ENCODE measurements at places on chromosomes 7 and 10.

DNA sequence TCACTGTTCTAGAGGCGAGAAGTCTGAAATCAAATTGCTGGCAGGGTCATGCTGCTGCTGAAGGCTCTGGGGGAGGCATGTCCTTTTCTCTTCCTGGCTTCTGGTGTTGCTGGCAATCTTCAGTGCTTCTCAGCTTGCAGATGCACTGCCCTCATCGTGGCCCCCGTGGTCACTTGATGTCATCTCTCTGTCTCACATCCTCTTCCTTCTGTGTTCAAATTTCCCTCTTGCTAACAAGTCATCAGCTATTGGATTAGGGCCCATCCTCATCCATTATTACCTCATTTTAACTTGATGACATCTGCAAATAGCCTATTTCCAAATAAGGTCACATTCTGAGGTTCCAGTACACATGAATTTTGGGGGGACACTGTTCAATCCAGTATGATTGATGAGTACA, 36.6 kb upstream of the SRGN start:
- H3K4me3 ChIP-seq: no peak overlapping the region
- peaks cover 44% of the 10 kb centered on the region for H3K4me1 ChIP-seq
- H3K36me3 ChIP-seq: peaks cover 7% of the 10 kb centered on the region
- no peak overlapping the region for H3K27ac ChIP-seq
- H3K27me3 ChIP-seq: no peaks in the 10 kb centered on the region

- no peak overlapping the region for H3K4me3 ChIP-seq
- peaks cover 15% of the 10 kb centered on the region for H3K4me1 ChIP-seq
- no peak for DNase-seq
These were observed 145.6 kb upstream of the NPY start for GRCh38 chr7:24138343-24138742.

- H3K4me3 ChIP-seq: no peak overlapping the region
- H3K36me3 ChIP-seq: peaks cover 1% of the 10 kb centered on the region
- no peak for DNase-seq
- H3K27ac ChIP-seq: no peak overlapping the region
- peaks cover 42% of the 10 kb centered on the region for H3K27me3 ChIP-seq
- H3K4me1 ChIP-seq: peaks cover 6% of the 10 kb centered on the region
These were observed 1.2 kb downstream of the GFRA1 start for GRCh38 chr10:116271593-116272439.

- H3K36me3 ChIP-seq: peaks cover 51% of the 10 kb centered on the region
- DNase-seq: peak; percentile 49
- no peak overlapping the region for H3K4me3 ChIP-seq
- peak overlapping the region; percentile 99 for H3K27ac ChIP-seq
- peaks cover 70% of the 10 kb centered on the region for H3K4me1 ChIP-seq
- H3K27me3 ChIP-seq: no peaks in the 10 kb centered on the region
These were observed 227.2 kb upstream of the KLF14 start for GRCh38 chr7:130961128-130961601.

DNA sequence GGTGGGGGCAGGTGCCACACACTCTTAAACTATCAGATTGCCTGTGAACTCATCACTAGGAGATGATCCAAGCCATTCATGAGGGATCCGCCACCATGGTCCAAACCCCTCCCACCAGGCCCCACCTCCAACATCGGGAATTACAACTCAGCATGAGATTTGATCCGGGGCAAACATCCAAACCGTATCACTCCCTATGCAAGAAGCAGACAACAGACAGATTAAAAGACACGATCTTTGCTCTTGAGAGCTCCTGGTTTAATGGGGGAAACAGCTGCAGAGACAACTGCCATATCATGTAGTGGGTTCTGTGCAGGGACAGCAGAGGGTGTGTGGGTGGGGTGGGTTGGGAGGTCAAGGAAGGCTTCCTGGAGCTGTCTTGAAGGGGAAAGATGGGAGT, 123.6 kb downstream of the EMX2 start:
- DNase-seq: no peak
- H3K36me3 ChIP-seq: no peaks in the 10 kb centered on the region
- H3K4me3 ChIP-seq: no peak overlapping the region
- no peaks in the 10 kb centered on the region for H3K4me1 ChIP-seq

DNA sequence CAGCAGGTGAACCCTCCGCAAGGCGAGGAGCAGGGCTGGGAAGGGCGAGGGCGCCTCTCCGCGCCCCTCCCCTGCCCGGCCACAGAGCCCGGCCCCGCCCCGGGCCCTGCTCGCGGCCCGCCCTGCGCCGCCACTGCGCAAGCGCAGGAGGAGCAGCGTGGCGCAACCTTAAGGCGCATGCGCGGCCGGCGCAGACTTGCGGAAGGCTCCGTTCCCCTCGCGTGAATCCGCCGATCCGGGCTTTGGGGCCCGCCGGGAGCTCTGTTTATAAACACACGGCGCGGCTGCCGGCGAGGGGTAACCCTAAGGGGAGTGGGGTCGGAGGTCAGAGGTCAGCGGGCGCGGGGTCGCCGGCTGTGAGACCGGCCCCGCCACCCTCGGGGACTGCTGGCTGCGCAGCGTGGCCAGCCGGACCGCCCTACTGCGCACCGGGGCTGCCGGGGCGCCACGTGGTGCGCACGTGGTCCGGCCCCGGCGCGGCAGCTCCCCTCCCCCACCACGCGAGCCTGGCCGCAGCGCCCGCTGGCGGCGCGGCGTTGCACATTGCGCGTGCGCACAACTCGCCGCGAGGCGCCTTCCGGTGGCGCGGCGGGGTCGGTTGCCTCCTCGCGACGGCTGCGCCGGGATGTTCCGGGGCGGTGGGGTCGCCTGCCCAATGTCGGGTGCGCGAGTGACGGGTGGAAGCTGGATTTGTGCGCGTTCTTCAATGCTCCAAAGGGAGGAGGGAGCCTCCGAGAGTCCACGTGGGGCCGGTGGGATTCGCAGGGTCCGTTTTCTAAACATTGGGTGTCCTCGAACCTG, 40.2 kb upstream of the FOXK1 start:
- peaks cover 8% of the 10 kb centered on the region for H3K4me1 ChIP-seq
- peaks cover 19% of the 10 kb centered on the region for H3K27me3 ChIP-seq
- peak; percentile 95 for DNase-seq
- peak overlapping the region; percentile 97 for H3K27ac ChIP-seq
- H3K36me3 ChIP-seq: peaks cover 17% of the 10 kb centered on the region

GRCh38 chr10:118742782-118743181, 12.0 kb downstream of the CACUL1 start:
- no peak for DNase-seq
- peaks cover 11% of the 10 kb centered on the region for H3K36me3 ChIP-seq
- no peak overlapping the region for H3K4me3 ChIP-seq
- peak overlapping the region; percentile 48 for H3K27ac ChIP-seq

DNA sequence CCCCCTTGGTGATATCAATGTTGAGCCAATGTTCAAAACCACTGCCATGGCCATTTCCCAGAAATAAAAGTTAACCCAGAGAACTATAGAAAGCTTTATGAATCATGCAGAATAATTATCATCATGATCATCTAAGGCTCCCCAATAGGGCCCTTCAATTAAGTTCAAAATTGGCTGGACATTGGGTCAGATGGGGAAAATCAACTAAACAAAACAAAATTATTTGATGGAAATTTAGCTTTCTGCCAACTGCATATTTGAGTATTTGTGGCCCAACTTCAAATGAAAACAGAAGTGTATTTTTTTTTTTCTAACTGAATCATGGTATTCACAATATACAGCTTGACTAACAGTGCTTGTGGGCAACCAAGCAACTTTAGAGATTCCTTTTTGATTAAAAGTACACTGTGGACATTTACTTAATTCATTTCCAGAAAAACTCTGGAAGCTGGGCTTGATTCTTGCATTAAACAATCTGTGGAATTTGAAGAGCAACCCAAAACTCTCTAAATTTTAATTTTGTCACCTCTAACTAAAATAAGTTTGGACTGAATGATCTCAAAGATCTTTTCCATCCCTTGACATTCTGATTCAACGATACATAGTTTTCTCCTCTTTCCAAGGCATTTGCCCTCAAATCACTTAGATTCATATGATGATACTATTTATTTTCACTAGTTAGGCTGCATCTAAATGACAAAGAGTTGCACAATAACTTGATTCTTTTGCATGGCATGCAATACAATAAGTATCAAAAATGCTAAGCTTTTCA, 203.2 kb downstream of the AHR start:
- H3K27ac ChIP-seq: no peak overlapping the region
- peaks cover 2% of the 10 kb centered on the region for H3K36me3 ChIP-seq
- no peak for DNase-seq

- H3K4me3 ChIP-seq: no peak overlapping the region
- peak; percentile 16 for DNase-seq
- peaks cover 4% of the 10 kb centered on the region for H3K36me3 ChIP-seq
- no peaks in the 10 kb centered on the region for H3K27me3 ChIP-seq
- H3K4me1 ChIP-seq: peaks cover 42% of the 10 kb centered on the region
These were observed 9.9 kb upstream of the ACSL5 start for GRCh38 chr10:112363696-112364688.

- no peak within 1 kb of the TSS for H3K27ac ChIP-seq
- peak within 1 kb of the TSS; percentile 32 for H3K4me3 ChIP-seq
- H3K27me3 ChIP-seq: peaks cover 68% of the 10 kb centered on the region
- peaks cover 5% of the 10 kb centered on the region for H3K4me1 ChIP-seq
These were observed at the start of gene DIP2C for GRCh38 chr10:689452-690371. DIP2C (minus strand) TSS chr10:689668; CDS start chr10:689578, 90 bp downstream.

DNA sequence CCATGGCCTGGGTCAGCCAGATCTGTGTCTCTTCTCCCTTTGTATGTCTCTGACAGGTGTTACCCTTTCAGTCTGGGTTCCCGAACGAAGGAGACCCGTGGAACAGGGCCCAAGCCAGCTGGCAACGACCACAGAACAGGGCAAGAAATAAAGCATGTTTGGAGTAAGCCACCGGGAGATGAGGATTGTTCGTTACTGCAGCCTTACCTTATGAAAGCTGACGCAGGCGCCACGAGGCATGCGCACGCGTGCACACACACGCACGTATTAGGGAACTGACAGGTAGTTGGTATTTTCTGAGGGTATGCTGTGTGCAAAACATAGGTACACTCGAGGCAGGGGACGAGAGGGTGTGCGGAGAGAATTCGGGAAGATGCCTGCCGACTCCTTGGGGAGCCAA, 46.4 kb upstream of the ENO4 start:
- peaks cover 14% of the 10 kb centered on the region for H3K4me1 ChIP-seq
- no peak overlapping the region for H3K4me3 ChIP-seq
- DNase-seq: no peak
- H3K27me3 ChIP-seq: peaks cover 22% of the 10 kb centered on the region

GRCh38 chr10:89795840-89796239, 94.5 kb downstream of the KIF20B start:
- no peaks in the 10 kb centered on the region for H3K36me3 ChIP-seq
- peaks cover 15% of the 10 kb centered on the region for H3K27me3 ChIP-seq
- no peak overlapping the region for H3K4me3 ChIP-seq
- no peak overlapping the region for H3K27ac ChIP-seq

DNA sequence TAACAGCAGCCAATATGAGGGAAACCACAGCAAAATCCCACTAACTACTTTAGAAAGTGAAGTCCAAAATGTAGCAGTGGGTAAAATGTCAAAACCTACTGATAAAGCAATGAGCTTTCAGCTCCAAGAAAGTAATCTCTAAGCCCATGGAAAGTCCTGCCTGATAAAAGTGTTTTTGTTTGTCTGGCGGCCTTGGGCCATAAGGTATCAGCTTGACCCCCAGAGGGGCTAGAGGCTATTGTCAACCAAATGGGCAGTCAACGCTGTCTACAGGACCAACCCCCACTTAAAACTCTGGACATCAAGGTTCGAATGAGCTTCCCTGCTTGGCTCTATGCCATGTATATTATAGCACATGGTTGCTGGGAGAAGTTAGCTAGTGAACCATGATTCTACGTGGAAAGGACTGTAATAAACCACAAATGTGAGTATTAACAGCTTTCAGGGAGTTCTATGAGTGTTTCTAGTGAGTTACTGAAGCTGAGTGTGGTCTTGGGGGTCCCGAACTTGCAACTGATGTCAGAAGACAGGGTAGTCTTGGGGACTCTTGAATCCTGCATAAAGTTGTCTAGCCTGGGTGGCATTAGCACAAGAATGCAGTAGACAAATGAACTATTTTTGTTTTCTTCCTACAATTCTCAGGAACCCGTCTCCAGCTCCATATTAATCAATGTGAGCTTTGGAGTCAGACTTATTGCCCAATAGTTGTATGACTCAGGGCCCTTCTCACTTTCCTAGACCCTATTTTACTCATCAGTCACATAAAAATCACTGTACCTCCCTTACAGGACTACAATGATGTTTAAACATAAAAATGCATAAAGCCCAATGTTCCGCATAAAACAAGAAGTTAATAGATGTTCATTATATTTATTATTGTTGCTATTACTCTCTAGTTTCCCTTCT, 164.9 kb downstream of the DGKI start:
- no peak overlapping the region for H3K27ac ChIP-seq
- no peaks in the 10 kb centered on the region for H3K4me1 ChIP-seq
- no peaks in the 10 kb centered on the region for H3K27me3 ChIP-seq
- H3K36me3 ChIP-seq: no peaks in the 10 kb centered on the region
- no peak overlapping the region for H3K4me3 ChIP-seq

- H3K4me3 ChIP-seq: no peak overlapping the region
- no peak for DNase-seq
- peaks cover 27% of the 10 kb centered on the region for H3K27me3 ChIP-seq
- H3K36me3 ChIP-seq: no peaks in the 10 kb centered on the region
These were observed 170.8 kb upstream of the CDCA7L start for GRCh38 chr7:22116451-22117030.

DNA sequence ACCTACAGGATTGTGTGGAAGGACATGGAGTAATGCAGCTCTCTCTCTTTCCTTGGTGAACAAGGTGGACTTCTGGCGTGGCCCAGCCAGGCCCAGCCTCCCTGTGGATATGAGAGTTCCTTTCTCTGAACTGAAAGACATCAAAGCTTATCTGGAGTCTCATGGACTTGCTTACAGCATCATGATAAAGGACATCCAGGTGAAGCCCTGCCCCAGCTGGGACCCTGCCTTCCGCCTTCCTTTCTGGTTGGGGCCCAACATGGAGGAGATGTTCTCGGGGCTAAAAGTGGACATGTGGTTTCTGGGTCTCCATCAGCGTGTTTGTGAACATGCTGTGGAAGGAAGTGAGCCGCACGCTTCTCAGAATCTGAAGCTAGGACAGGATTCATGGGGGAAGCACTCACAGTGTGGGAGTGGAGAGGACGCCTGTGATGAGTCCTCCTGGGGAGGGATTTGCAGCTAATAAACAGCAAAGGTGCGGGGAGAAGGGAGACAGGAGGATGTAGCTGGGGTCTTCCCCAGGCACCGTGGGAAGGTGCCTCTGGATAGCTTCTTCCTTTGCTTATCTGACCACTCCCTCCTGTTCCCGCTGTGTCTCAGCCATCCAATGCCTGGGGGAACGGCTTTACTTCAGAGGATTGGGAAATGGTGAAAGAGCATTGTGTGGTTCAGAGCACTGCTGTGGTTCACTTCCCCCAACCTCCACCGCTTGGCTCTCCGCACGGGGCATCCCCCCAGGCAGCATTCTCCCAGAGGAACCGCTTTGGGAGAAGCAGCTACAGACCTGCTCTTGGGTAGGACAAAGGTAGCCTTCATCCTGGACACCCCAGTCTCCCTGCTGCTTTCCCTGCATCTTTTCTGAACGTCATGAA, 5.5 kb downstream of the CPA5 start:
- no peak for DNase-seq
- H3K27me3 ChIP-seq: peaks cover 63% of the 10 kb centered on the region
- no peak overlapping the region for H3K27ac ChIP-seq

- DNase-seq: no peak
- H3K4me3 ChIP-seq: no peak overlapping the region
- H3K36me3 ChIP-seq: peaks cover 5% of the 10 kb centered on the region
- H3K27ac ChIP-seq: no peak overlapping the region
- H3K4me1 ChIP-seq: peaks cover 7% of the 10 kb centered on the region
These were observed 34.9 kb downstream of the CALML3 start for GRCh38 chr10:5559642-5560141.
